Activated CD8-positive, alpha-beta memory T cell treated with anti-CD3 and anti-CD28 coated beads for 48 hours (primary cell): ENCODE measurements at places on chromosomes 2 and 18.

GRCh38 chr2:152236191-152236925 lies 60.8 kb upstream of the STAM2 start:
- DNase-seq, result no peak

GRCh38 chr18:42281124-42281523 lies 326.1 kb downstream of the PIK3C3 start:
- no peak for DNase-seq

GRCh38 chr18:60503199-60503598 lies 130.6 kb upstream of the MC4R start:
- DNase-seq, result no peak

DNA sequence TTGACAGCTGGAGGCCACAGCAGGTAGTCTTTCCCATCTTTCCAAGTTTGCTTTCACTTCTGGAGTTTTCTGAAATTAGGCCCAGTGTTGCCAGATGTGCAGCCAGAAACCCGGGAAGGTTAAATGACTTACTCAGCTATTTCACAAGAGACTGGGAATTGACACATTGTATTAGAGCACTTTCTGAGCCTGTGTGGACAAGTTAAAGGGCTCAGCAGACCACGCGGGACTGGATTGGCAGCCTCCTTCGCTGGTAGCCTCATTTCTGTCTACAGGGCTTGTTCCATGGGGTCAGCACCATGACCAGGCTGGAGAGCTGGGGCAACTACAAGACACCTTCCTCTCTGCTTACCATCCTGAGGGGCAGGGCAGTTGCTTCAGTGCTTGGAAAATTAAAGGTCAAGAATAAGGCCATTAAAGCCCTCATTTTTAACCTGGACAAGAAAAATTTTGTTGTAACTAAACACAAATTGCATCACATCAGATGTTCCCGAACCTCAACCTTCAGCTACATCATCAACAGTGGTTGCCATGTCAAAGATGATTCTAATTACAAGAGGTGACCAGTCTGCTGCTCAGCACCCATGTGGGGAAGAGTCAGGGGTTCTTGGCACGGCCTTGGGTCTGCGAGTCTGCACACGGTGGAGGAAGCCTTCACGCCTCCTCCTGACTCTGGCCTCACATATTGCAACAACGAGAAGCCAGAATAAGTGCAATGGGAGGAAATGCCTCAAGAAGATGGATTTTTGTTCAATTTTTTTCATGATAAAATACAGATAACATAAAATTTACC lies 279.5 kb upstream of the RAB6C start:
- no peak for DNase-seq

DNA sequence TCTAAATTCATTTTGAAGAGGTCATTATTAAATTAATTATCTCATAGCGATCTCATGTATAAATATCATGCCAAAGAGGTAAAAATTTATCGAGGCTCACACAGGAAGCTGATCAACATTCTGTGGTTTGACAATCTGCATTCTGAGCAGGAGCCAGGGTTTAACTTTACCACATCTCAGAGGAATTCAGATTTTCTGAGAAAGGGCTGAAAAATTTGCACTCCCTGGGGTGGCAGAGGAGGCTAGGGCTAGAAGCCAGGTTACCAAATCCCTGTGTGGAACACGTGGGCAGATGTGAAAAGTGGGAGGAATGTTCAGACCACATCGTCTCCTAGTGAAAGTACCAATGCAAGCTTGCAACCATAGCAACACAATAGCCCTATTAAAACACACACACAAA lies 63.5 kb upstream of the CTLA4 start:
- no peak for DNase-seq

DNA sequence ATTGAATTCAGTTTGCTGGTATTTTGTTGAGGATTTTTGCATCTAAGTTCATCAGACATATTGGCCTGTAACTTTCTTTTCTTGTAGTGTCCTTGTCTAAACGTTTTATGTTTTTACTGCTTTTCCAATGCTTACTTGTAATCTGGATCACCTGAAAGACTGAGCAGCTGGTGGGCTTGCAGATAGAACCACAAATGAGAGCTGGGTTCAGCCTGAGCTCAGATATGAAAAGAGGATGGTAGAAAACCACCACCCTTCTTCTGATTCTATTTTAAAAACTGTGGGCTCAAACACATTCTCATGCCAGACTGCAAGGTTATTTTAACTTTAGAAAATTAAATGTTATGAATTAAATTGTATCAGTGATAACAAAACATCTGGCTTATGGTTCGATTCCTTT lies 70.8 kb downstream of the DDX18 start:
- no peak for DNase-seq

DNA sequence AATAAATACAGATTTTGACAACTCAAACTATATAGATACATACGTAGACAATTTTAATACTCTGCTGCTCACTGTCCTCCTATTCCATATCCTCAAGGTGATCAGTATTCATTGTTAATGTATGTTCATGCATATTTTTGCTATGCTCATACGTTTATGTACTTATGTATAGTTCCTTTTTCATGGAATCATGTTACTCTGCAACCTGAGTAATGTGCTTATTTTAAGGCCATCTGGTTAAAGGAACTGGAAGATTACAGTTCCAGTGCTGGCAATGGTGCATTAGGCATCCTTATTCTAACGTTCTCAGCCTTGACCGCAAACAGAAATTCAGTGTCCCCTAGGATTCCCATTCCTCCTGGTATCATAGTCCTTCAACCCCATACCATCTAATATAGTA lies 385.0 kb upstream of the TNP1 start:
- no peak for DNase-seq

GRCh38 chr18:7329016-7329415 lies 98.1 kb downstream of the LRRC30 start:
- no peak for DNase-seq

DNA sequence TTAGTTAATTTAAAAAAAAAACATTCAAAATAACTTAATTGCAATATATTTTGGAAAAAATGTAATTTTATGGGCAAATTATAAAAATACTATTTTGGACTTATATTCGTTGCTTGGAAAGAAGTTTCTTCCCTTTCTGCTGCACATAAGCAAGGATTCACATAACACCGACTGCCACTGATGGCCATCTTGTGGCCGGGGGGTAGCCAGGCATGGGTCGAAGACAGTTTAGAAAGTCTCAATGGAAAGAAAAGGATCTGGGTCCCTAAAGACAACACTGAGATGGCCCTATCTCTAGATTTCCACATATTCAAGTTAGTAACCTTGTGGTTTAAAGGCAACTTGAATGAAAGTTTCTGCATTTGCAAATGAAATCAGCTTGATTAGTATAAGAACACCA lies 318.6 kb downstream of the AKAIN1 start:
- DNase-seq, result no peak

DNA sequence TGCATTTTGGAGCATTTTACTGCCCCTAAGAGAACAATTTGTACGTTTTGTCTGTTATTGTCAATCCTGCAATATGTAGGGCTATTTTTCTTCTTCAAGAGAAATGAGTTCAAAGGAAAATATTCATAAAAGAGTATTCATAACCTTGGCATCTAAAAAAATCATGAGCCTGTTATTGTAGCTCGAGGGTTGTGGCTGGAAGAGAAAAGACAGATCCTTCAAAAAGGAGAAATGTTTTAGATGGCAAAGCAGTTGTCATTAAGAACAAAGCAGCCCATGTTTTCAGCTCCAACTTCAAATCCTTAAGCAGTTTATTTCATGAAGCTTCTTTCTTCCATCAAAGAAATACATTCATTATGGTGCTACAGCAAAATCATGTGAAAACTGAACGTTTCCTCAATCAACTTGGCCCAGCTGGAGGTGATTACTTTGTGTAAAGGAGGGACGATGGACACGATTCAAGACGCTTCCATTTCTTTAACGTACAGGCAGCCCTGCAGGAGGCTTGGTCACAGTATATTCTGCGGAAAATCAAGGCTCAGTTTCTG lies 31.4 kb downstream of the QPCT start:
- no peak for DNase-seq

- DNase-seq, result no peak
These were observed 25.7 kb downstream of the SRBD1 start for GRCh38 chr2:45585267-45585861.

GRCh38 chr18:76765649-76766048 lies 56.7 kb upstream of the ZNF236 start:
- DNase-seq, result no peak

GRCh38 chr2:56898986-56899385 lies 715.2 kb downstream of the CCDC85A start:
- no peak for DNase-seq

DNA sequence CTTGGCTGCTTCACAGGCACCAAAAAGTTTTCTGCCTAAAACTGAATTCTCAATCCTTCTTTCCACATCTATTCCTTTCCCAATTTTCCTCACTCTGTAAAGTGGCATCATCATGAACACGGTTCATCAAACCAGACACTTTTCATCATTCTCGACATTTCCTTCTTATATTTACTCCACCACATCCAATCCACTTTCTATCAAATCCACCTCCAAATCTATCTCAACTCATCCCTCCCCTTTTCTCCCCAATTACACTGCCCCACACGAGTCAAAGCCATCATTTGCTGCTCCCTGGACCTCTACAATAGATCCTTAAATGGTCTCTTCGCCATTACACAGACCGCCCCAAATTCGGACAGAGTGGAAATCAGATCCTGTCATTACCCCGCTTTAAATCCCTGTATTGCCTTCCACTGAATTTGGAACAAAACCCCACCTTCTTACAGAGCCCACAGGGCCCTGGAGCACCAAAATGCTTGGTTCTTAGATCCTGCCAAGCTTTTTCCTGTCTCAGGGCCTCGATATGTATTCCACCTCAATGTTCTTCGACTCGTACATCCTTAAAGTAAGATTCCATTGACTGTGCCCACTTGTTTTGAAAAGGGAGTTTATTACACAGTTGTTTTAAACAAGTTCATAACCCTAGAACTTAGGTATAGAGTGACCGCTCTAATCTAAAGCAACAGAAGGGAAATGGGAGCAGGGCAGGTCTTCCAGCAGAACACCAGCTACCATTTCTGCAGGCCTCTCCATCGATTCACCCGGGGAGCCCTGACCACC lies 856 bp downstream of the ACAA2 start:
- DNase-seq, result no peak

- DNase-seq, result no peak
These were observed 110.2 kb upstream of the NOSTRIN start for GRCh38 chr2:168692132-168692744.

DNA sequence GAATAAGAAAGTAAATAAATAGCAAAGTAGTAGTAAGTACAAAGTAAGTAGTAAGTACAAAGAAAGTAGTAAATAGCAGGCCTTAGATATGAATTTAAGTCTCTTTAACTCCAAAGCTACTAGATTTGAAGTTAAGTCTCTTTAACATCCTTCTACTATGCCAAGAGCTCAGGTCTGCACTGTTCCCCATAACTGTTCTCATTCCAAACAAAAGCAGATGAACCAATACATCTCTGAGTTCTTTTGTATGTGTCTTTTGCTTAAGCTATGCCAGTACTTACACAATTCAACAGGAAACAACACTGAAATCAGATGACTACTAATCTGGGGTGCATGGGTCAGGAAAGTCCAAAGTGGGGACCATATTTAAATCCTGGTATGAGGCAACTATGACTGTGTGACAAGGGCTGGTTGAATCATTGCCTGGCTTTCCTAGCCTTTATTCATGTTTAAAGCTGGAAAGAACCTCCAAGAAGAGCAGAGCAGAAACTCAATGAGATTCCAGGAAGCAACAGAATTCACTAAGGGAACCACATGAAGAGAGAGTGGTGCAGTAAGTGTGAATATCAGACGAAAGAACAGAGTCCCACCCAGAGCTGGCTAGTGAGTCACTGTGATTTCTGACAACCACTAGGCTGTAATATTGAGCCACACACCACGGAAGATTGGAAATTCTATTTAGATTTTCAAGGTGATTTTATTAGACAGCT lies 51.0 kb upstream of the CYP26B1 start:
- no peak for DNase-seq

DNA sequence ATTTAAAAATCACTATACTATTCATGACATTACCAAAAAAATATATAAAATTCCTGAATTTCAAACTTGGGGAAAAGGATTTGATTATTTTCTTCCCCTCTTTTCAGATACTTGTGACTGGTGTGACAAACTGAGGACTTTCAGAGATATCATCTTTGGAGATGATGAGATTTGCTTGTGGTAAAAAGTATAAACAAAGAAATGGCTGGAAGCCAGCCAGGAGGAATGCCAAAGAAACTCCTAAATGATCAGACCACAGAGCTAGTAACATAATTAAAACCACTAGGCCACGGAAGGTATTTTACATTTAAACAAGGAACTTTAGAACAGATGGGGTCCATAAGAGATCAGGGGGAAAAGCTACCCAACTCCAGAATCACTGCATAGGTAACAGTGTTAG lies 58.7 kb downstream of the PIGN start:
- DNase-seq, result no peak

DNA sequence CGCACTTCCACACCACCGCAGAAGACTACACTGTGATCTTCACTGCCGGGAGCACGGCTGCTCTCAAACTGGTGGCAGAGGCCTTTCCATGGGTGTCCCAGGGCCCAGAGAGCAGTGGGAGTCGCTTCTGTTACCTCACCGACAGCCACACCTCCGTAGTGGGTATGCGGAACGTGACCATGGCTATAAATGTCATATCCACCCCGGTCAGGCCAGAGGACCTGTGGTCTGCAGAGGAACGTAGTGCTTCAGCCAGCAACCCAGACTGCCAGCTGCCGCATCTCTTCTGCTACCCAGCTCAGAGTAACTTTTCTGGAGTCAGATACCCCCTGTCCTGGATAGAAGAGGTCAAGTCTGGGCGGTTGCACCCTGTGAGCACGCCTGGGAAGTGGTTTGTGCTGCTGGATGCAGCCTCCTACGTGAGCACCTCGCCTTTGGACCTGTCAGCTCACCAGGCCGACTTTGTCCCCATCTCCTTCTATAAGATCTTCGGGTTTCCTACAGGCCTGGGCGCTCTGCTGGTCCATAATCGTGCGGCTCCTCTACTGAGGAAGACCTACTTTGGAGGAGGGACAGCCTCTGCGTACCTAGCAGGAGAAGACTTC lies 12.5 kb downstream of the MOCOS start:
- no peak for DNase-seq

DNA sequence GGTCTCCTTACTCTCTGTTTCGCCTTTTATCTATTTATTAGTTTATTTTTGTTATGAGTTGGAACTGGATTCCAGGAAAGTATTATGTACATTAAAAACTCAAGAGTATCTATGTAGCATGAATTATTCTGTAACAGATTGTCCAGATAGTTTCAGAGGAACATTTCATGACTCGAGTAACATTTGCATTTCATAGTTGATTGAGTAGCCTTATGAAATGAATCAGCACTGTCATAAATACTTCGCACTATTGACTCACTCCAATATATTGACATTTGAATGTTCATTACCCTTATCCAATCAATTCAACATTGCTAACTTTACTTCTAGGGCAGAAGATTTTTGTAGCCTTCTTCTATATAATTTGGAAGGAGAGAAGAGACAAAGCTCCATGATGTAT lies 11.3 kb upstream of the VRK2 start:
- no peak for DNase-seq

DNA sequence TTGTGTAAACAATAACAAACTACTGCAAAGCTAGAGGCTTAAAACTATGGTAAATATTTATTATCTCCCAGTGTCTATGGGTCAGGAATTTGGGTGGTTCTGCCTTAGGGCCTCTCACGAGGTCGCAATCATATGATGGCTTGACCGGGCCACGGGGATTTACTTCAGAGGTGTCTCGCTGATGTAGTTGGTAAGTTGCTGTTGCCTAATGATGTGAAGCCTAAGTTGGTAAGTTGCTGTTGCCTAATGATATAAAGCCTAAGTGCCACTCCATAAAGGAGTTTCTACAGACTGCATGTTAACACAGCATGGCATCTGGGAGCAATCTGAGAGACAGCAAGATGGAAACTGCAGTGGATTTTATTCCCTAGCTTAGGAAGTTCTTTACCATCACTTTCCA lies 35.8 kb downstream of the FMNL2 start:
- no peak for DNase-seq

GRCh38 chr18:2916184-2916583 lies 69.4 kb downstream of the EMILIN2 start:
- DNase-seq, result no peak
